Stimulated activated CD4-positive, alpha-beta T cell treated with anti-CD3 and anti-CD28 coated beads, TNF-alpha, amount 100 ng/mL, for 1 hour (primary cell): ENCODE measurements at places on chromosomes 7 and 10.

DNA sequence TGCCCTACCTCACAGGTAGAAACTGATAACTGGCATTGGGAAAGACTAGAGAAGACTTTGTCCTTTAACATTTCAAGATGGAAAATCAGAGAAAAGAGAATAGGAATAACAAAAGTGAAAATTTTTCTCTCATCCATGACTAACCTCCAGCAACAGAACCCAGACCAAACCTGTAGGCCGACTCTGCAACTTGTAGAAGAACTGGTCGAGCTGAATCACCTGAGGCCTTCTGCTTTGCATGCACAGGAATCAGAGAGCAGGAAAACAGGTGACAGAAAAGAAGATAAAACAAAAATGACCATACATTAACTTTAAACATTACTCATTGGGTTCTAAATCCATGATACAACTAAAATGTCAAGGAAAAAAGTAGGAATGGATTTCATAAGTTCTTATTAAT lies 137.1 kb downstream of the SLC25A13 start:
- no peak for DNase-seq

DNA sequence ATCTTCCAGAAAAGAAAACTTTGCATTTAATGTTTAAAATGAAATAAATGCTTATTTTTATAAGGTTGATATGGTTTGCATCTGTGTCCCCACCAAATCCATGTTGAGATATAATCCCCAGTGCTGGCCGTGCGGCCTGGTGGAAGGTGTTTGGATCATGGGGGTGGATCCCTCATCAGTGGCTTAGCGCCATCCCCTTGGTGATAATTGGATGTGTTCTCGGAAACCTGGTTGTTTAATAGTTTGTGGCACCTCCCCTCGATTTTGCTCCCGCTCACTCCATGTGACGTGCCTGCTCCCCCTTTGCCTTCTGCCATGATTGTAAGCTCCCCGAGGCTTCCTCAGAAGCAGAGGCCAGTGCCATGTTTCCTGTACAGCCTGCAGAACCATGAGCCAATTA lies 2.4 kb upstream of the MTPAP start:
- no peak for DNase-seq

GRCh38 chr10:124033887-124034218 lies 59.5 kb downstream of the CHST15 start:
- DNase-seq: no peak

- no peak for DNase-seq
These were observed 64.8 kb upstream of the SVIL start for GRCh38 chr10:29699621-29700020.

DNA sequence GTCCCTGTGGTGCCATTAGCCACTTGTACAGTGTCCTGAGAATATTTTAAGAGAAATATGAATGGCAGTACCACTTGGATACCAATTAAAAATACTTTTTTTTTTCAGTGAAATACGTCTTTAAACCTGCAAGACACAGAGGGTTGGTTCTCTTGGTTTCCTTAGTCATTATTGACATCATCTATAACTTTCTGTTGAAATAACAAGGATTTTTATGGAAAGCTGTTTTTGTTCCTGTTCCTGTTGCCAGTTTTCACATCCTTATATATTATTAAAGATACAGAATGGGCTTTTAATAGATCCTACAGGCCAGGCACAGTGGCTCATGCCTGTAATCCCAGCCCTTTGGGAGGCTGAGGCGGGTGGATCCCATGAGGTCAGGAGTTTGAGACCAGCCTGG lies 579.9 kb downstream of the AUTS2 start:
- DNase-seq: no peak

DNA sequence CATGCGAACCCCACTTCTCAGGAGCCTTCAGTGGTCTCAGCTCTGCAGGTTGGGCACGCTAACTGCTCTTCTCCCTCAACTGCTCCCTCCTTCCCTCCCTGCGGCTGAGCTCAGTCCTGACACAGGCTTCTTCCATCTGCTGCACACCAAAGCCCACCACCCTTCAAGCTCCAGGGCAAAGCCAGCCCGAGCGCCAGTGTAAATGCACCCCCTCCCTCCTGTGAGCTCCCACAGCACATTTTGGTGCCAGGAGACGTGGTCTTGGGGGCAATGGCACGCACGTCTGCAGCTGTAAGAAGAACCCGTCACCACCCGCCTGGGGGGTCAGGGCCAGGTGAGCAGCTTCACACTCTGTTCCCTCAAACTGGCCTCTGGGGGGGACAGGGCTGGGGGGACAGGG lies 15.9 kb downstream of the VIPR2 start:
- DNase-seq: no peak

DNA sequence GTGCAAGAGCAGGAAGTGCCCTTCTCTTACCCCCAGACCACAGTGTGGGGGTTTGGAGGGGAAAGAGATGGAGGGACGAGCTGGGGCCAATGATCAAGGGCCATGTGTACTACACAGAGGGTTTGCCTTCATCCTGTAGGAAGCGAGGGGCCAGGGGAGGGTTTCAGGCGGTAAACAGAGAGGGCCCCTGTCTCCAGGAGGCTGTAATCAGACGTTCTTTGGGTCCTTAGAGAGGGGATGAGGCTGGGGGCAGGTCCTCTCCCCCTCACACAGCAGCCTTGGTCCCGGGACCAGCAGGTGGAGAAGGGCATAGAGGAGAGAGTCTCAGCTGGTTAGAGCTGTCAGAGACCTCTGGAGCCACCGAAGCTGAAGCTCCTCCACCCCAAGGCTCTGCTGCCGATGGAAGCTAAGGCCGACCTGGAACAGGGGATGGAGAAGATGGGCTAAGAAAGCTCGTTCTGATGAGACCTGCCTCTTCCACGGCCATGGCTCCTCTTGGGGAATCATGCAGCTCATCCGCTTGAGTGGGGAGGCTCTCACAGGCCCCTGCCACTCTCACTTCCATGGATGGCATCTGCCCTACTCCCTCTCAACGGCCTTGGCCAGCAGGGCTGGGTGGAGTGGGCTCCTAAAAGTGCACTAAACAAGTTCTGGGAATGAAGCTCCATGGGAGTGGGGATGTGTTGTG lies 3.5 kb downstream of the LOXL4 start:
- no peak for DNase-seq

DNA sequence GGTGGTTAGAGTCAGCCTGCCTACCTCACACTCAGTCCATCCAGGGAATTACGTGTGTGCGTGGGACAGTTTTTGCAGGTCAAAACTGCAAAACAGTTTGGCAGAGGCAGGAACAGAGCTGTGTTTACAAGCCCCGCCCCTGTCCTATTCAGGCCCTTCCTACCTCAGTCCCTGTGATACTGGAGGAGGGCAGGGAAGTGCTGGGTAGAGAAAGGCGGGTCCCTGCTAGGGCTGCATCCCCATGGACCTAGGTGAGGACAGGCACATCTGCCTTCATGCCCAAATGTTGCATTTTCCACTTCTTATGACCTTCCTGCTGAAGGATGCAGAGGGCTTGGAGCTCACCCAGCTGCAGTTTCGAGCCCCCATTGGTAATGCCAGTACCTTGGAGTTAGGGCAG lies 25.1 kb downstream of the SBDS start:
- no peak for DNase-seq

- no peak for DNase-seq
These were observed 95.3 kb downstream of the ZNF22 start for GRCh38 chr10:45096001-45096400.

DNA sequence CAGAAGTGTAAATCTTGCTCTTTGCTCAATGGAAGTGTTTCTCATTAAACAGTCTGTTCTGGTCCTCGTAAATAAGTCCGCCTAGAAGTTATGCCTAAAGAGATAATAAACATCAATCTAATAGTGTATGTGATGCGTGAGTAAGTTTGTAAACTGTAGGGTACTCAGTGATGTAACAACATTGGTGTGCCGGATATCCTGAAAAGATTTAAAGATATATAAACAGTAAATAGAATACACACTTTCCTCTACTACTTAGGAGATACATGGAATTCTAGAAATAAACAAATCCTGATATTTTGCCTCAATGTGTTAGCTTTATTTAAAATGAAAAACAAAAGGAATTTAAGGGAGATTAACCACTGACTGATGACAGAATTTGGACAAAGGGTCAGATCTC lies 123.5 kb downstream of the AHR start:
- DNase-seq: no peak

DNA sequence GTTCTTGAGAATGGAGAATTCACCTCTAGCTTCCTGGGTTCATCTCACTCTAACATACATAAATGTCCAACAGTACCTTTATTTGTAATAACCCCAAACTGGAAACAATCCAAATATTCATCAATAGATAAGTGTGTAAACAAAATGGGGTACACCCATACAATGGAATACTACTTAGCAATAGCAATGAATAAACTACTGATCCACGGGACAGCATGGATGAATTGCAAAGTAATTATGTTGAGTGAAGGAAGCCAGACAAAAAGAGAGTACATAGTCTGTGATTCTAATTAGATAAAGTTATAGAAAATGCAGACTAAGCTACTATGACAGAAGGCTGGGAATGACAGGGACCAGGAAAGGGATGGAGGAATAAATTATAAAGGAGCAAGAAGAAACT lies 391.3 kb downstream of the CCSER2 start:
- no peak for DNase-seq

- no peak for DNase-seq
These were observed 103.1 kb upstream of the PLXDC2 start for GRCh38 chr10:19713159-19713558.

GRCh38 chr10:2851566-2851965 lies 215.8 kb upstream of the PFKP start:
- DNase-seq: no peak

DNA sequence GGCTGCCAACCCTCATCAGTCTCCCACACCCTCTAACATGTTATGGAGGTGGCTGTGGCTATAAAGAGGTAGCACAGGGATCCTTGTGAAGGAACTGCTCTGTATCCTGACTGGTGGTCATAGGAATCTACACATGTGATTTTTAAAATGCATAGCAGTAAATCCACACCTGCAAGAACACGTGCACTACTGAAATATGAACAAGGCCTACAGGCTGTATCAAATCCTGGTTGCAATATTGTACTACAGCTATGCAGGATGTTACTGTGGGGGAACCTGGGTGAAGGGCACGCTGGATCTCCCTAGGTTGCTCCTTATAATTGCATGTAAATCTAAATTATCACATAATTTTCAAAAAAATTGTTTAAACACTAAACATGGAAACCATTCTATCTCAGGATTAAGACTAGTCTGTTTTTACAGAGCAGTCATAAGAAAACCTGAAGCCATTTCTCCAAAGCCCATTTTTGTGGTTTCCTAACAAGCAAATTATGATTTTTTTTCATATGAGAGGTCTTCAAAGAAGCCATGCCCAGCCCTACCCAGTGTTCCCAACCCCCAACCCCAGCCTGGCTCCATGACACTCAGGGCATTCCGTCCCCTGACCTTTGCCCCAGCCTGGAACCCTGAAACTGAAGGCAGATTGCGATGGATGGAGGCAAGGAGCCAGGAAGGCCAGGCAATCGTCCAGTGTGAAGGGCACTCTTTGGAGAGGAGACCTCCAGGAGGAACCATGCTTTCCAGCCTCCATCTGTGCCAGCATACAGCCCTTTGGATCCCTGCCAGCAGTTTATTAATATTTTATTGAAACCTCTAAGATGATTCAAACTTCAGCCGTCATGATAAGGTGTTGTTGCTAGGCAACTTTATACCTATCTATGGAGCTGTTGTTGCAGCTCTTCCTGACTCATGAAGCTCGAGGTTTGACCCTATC lies 161.0 kb downstream of the GRID1 start:
- DNase-seq: no peak

- no peak for DNase-seq
These were observed 4.8 kb upstream of the RAPGEF5 start for GRCh38 chr7:22361795-22362194.

GRCh38 chr7:116621649-116622048 lies 50.3 kb upstream of the MET start:
- no peak for DNase-seq

DNA sequence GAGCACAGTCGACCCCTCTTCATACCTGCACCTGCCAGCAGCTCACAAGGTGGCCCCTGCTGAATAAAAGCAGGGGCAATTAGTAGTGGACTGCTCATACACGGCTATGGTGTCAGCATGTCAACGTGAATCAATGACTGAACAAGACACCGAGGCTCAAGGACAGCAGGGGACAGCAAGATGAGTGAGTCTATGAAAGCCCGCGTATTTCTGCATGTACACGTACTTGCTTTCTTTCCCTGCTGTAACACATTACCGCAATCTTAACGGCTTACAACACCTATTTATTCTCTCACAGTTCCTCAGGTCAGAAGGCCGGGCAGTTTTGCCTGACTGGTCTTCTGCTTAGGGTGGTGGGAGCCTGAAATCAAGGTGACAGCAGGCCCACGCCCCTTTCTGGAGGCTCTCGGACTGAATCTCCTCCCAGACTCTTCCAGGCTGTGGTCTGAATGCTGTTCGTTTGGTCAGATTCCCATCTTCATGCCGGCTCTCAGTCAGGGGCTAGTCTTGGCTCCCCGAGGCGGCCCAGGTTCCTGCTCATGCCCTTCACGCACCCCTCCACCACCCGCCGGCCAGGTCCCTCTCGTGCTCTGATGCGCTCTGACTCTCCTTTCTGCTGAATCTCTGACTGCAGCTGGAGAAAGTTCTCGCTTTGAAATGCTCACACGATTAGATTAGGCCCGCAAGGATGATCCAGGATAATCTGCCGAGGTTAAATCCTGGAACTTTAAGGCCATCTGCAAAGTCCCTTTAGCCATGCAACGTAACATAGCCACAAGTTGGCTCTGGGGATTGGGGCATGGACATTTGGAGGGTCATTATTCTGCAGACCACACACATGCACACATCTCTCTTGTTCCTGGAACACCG lies 7.8 kb upstream of the PPP2R2D start:
- DNase-seq: no peak

- no peak for DNase-seq
These were observed 46.6 kb downstream of the RSU1 start for GRCh38 chr10:16770670-16771069.

- DNase-seq: no peak
These were observed 804.4 kb upstream of the CELF2 start for GRCh38 chr10:10213237-10213636.

DNA sequence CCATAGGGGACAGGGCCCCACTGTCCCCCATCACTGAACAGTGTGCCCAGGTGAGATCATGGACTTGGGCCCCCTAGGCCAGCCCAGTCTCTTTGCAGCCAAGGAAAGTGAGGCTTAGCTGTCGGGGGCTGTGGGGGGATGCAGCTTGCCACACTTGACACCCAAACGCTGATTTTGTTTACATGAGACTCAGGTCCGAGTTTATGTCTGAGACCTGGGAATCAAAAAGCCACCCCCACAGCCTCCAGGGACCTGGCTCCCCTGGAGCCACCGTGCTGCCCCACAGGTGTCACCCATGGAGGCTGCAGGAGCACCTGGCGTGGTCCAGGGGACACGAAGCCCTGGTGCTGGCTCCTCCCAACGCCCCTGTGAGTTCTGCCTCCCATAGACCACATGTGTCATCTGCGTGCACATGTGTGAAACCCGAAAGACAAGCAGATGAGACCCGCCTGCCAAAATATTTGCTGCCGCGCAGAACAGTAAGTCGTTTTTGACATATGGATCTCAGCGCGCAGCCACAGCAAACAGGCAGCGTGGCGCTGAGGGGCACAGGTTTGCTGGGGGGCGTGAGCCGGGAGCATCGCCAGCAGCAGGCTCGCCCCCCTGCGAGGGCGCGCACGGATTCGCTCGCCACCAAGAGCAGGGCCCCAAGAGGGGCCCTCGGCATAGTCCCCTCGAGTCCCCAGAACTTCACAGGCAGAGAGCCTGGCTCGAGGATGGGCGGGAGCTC lies 112.3 kb downstream of the LHPP start:
- DNase-seq: no peak
